T follicular helper cell (primary cell): ENCODE measurements at places on chromosomes 16 and 17.

- DNase-seq, result no peak
Observed at GRCh38 chr16:20868890-20869289, 31.3 kb downstream of the DCUN1D3 start.

GRCh38 chr17:81930142-81931125 lies 2.9 kb upstream of the MAFG start:
- no peak for DNase-seq

DNA sequence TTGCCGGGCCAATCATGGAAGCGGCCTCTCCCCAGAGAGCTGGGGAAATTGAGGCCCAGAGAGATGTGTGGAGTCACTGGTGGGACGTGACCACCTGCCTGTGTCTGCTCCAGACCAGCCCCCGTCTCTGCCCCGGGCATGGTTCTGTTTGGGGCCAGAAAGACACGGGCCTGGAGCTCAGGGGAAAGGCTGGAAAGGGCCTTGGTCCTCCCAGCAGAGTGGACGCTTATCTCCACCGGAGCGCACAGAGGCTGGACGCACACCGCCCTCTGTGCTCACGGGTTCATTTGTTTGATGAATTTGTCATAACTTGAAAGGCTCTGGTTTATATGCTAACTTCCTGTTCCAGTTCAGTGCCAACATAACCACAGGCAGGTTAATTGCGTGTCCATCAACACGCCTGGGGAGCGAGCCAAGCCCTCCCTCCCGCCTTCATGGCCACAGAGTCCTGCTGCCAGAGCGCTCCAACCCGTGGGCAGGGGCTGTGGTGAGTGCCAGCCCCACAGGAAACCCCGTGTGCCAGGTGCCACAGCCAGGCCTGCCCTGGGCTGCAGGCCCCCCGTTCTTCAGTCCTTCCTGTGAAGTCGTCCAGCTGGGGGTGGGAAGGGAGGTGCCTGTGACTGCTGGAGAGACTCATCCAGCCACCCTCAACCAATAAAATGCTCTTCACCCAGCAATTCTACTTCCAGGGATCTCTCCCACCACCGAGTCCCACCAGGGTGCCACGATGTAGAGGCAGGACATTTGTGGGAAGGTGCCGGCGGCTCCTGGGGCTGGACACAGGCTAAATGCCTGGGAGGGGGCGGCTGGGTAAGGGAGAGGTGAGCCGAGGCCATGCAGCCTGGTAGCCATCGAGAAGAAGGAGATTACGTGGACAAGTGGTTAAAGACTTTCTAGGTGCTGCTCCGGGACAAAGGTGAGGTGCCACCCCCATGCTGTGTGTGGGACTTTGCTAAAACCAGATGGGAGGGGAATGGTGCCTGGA lies 29.4 kb upstream of the BAHCC1 start:
- DNase-seq, result no peak

DNA sequence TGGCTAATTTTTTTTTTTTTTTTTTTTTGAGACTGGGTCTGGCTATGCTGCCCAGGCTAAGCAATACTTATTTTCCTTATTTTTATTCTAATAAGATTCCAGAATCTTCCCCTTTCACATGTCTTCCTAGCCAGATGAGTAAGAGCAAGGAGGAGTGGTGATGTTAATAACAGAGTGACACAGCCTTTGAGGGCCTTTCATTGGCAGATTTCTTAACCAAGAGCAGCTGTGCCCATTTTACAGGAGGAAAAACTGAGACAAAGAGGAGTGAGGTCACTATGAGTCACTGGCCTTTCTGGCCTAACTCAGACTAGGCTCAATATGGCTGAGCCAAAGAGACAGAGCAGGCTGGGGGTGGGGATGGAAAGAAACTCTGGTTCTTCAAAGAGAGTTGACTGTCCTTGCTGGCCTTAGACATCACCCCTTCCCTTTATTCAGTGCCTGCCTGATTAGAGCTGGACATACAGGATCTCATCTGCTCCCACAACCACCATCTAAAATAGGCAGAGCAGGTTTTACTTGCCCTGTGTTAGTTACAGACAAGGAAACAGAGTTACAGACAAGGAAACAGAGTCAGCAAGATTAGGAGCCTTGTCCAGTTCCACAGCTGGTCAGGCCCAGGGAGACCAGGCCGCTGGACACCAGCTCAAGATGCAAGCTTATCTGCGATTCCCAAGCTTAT lies 50.0 kb upstream of the TOB1 start:
- no peak for DNase-seq
